ENCODE measurements at places on chromosomes 11 and 22.

- no peak for DNase-seq
Measured at GRCh38 chr22:43928468-43928867, 4.9 kb downstream of the PNPLA3 start.

- DNase-seq, result no peak
Measured at GRCh38 chr22:24337894-24338645, 67.4 kb downstream of the SPECC1L start.

DNA sequence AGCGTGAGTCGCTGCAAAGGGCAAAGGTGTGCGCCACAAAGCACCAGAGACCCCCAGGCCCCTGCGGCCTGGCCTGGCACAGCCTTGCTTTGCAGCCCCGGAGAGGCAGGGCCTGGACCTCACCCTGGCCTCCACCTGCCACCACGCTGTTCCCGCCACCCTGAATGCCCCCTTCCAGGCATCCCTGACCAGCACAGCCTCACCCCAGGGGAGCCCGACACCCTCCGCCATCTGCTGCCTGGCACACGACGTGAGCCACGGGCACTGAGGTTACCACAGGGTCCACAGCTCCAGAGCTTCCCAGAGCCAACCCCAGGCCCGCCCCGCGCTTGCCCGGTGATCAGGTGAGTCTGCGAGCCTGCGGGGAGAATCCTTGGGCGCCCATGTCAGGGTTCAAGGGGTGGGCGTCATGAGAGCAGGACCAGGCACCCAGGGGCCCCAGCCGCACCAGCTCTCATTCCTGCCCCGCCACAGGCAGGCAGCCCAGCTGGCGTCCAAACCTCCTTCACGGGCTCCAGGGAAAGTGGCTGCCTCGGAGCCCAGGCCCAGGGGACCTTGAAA is 171.3 kb downstream of the BRD1 start:
- DNase-seq, result no peak

DNA sequence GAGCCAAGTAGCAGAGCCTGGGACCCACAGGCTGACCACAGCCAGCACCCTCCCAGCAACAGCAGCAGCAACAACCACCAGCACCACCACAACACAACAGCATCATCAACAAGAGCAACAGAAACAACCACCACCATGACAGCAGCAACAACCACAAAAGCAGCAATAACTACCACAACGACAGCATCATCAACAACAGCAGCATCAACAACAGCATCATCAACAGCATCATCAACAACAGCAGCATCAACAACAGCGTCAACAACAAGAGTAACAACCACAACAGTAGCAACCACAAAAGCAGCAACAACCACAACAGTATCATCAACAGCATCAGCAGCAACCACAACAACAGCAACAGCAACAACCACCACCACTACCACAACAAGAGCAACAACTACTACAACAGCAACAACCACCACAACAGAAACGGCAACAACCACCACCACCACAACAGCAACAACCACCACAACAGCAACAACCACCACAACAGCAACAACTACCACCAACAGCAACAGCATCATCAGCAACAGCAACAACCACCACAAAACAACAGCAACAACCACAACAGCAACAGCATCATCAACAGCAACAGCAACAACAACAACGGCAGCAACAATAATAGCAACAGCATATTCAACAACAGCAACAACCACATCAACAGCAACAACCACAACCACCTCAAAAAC is 22.1 kb upstream of the FGF3 start:
- no peak for DNase-seq

GRCh38 chr11:34317666-34318065 is 40.1 kb downstream of the ABTB2 start:
- DNase-seq, result no peak

GRCh38 chr11:33579101-33579500 is 121.5 kb downstream of the C11orf91 start:
- DNase-seq, result no peak

DNA sequence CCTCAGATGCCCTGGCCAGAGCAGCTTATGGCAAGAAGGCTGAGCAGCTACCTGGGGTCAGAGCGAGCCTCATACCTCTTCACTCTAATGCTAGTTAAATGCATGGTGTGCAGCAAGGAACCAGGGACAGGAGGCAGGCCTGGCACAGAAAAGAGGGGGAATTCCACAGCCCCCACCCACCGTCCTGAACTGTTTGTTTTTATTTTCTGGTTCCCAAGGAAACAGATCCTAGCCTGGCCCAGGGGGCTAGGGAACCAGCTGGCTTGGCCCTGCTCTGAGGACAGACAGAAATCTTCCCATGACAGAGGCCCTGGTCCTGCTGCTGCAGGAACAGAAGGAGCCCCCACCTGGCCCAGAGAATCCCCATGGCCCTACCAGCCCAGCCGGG is 40.4 kb downstream of the SLCO2B1 start:
- DNase-seq, result no peak

DNA sequence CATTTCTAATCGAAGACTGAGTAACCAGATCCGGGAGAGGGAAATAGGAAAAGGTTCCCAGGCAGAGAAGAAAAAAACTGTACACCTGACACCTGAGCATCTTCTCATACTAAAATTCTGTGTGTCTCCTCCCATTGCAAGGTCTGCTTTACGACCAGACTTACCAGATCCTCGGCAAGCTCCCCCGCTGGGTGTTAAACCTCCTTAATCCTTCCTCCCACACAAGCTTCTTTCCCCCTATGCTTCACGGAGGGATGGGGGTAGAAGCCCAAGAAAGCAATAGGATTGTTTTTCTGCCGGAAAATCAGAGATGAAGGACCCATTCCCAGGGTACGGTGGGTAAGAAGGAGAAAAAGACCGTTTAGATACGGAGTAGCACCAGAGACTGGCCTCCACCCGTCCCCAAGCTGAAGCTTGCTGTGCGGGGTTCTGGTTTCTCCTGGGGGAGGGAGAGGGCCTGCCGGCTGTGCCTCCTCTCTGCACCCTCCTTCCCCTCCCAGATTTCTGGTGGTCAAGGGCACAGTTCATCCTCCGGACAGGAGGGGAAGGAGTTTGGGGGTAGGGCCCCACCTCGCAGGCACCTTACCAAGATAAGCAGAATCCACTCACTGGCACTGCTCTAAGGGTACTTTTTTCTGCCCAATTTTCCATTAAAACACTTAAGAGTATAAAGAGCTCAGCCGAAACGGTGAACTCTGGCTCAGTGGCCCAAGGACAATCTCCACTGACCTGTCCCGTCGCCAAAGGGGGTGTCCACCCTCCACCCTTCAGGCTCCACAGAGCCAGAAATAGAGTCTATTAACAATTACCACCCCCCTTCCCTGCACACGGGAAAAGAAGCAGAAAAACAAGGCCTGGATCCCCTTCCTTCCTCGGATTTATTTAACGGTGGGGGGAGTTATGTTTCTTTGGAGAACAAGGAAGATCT is 1.2 kb downstream of the TOB2 start:
- DNase-seq, result peak; percentile 23

DNA sequence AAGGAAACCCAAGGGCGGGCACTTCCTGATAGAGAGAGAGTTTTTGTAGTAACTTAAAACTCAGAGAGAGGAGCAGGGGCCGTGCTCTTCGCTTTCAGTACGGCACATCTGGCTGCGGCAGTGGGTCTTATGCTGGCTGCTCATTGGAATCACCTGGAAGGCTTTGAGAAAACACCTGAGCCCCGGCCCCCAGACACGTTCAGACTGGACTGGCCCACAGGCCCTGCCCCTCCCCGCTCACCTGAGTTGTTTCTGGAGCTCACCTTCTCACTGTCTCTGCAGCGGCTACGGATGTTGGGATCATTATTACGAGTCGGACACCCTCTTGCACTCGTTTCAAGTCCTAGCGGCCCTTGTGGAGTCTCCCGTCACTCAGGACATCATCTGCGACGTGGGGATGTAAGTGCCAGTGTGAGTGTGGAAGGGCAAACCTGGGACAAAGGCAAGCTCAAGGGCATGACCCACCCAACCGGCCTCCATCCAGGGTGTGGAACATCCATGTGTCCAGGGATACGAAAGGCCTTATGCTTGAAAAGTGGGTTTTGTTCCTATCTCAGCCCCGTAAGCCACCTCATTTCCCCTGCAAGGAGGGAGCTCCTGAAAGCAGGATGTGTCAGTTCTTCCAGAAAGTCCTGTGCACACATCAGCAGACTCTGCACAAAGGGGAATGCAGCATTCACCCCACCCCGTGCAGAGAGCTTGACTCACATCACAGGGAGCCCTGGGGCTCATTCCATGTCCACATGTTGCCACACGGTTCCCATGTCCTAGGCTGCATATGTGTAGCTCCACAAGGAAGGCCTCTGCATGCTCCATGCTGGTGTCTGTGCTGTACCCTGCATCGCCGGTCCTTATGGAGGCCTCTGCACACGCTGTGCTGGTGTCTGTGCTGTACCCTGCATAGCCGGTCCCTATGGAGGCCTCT is 5.4 kb downstream of the NADSYN1 start:
- DNase-seq, result no peak

DNA sequence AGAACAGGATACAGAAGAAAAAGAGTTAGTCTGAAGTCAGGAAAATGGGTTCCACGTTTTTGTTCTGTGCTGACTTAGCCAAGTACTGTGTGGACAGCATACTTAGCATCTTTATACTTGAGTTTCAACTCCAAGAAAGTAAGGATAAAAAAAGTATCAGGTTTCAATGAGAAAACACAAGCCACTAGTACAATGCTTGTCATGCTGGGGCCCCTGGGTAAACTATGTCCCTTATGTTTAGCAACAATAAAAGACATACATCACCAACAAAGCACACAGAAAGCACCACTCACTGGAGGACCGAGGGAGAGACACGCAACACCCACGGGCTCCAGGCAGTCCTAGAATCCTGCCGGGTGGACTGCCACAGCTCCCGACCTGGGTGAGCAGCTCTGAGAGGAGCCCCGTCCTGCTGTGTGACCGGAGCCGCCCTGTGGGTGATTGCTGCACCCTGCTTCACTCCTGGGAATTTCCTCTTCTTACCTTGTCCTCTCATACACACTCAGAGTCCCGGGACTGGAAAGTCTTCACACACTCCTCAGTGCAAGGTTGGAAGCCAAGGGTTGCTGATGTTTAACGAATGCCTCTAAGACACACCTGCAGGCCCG is 890.5 kb downstream of the BRD1 start:
- DNase-seq, result no peak

DNA sequence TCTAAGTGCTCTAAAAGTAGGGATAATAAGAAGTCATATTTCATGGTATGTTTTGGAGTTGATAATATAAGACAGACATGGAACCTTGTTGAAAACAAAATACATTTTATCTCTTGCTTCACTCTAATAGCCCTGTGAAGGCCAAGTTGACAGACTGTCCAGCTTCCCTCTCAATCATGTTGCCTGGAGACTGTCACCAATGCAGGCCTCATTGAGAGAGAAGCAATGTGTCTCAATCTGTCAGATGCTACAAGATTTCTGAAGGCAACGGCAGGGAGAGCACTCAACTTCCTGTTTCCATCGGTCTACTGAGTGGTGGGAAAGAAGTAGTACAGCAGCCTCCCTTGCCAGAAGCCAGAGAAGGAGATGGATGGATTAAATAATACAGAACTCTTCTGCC is 23.6 kb upstream of the FJX1 start:
- DNase-seq, result no peak

DNA sequence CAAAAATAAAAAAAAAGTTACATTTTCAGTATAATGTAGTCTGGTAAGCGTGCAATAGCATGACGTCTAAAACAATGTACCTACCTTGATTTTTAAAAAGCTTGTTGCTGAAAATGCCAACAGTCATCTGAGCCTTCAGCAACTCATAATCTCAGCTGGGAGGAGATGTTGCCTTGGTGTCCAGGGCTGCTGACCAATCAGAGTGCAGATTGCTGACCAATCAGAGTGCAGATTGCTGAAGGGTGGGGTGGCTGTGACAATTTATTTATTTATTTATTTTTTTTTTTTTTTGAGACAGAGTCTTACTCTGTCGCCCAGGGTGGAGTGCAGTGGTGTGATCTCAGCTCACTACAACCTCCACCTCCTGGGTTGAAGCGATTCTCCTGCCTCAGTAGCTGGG is 17.8 kb downstream of the ZBED4 start:
- peak; percentile 30 for DNase-seq

DNA sequence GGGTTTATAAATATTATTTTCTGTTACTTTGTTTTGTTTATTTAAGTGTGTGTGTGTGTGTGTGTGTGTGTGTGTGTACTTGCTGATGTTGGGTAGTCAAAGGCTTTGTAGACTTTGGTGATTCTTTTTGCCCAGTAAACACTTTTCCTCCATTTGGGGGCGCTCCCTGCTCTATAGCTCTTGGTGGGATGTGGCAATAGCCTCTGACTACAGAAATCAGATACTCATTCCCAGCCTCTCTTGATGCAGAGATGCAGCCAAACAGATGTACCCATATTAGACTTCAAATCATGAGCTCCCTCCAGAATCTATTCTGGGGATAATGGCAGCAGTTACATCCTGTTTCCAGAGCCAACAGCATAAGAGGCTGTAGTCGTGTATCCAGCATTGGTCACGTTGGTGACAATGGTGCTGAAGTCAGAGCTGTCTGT is 33.4 kb upstream of the APOL5 start:
- DNase-seq, result no peak

DNA sequence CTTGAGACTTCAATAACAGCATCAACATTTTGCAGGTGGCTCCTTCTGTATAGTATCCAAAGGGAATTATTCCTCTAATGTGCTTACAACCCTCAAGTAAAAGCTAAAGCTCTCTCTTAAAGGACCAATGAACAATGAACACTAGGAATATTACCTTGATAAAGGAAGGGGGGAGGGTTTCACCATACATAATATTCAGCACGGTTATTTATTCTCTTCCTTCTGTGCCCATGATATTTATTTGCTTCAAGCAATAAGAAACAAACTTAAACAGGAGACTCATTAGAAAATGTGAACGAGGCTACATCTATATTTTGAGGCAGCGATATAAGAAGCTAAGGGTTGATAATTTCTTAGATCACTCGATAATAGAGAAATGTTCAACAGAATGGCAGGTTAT is 21.2 kb downstream of the BLID start:
- DNase-seq, result no peak

All from fibroblast of skin of back (primary cell).